ENCODE measurements at places on chromosomes 11 and 22.
A peak's percentile ranks its signal among the peaks of the same experiment; 100 is the strongest.

- DNase-seq, result peak; percentile 60
Measured at GRCh38 chr22:46267431-46268279, at the start of gene TTC38. TTC38 (plus strand) TSS chr22:46268008; CDS start chr22:46268040, 32 bp downstream.

DNA sequence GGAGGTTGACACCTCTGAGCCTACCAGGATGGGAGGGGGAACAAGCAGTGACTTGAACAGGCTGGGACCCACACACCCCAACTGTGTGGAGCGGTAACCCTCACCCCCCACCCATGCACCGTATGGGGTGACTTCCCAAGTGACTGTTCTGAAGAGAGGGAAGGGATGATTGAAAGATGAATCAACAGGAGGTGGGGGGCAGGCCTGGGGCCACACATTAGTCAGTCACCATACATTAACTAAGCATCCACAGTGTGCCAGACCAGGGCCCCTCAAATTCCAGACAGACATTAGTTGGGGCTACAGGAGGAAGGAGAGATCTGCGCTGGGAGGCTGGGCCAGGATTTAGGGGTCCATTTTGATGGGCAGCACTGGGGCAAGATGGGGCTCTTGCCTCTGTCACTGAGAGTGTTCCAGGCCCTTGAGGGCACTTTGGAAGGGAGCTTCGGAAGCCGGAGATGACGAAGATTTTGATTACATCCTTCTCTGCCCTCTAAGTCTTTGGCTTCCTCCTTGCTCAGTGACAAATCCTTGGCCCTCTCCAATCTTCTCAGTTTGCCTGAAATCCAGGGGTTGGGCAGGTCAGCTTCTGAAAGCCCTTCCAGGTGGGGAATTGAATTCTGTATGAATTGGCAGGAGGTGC lies 966 bp downstream of the SMTN start:
- no peak for DNase-seq

DNA sequence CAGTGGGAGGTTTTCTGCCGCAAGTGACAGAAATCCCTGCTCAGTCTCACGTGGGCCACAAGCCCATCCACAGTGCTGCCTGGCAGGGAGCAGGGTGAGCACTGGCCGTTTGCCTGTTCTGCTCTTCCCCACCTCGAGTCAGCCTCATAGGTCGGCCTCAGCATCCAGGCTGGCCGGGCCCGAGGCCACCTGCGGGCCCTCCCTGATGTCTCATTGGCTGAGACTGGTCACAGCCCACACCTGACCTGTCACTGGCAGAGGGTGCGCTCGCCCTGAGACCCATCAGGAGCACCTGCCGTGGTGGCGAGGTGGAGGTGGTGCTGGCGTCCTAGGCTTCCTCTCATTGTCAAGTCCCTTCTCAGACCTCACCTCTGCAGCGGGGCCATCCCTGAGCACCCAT lies 72.1 kb downstream of the ELFN2 start:
- no peak for DNase-seq

DNA sequence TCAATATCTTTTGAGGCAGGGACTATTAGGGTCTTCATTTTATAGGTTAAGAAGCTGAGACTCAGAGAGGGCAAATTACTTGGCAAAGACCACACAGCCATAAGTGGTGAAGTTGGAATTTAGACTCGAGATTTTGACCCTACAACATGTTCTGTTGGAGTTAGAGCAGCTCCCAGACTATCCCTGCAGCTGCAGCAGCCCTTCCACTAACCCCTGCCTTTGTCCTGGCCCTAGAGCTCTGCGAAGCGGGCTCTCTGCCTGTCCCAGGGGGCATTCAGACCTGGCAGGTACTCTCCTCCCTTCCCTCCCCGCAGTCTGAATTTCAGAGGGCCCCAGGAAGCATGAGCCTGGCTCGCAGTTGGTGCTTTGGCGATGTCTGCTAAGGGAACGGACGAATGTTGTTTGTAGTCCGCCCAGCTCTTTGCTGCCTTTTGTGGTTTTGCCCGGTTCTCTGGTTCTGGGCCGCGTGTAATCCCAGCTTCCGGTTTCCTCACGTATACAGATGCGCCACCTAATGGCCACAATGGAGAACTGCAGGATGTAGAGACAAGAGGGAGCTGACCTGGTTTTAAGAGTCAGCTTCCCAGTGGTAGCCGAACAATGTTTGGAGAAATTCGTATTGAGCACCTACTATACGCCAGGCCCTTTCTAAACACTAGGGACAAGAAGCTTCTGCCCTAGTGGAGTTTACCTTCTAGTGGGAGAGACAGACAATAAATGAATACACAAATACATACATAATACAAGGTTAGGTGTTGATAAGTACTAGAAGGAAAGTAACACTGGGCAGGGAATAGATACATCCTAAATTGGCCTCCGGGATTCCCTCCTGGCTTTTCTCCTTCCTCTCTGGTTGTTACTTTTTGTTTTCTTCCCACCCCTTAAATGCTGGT lies 125.2 kb downstream of the ST3GAL4 start:
- peak; percentile 47 for DNase-seq

- no peak for DNase-seq
Measured at GRCh38 chr11:134235399-134235798, 10.9 kb downstream of the VPS26B start.

- no peak for DNase-seq
Measured at GRCh38 chr22:36368359-36368983, 19.3 kb downstream of the MYH9 start.

GRCh38 chr11:128285321-128285720 lies 302.0 kb downstream of the ETS1 start:
- no peak for DNase-seq

DNA sequence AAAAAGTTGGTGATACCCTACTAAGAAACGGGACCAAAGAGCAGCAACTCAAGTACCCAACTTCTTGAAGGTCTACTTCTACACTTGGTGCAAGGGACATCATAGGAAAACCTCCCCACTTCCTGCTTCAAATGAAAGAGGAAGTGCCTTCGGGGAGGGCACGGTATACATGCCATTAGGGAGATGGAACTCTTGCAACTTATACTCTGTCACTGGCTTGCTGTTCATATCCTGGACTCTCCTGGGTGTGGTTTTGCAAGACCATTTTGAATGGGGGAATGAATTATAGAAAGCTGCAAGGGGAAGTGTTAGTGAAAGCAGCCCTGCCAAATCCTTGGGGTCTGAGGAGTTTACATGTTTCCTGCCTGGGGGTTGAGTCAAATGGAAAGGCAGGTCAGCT lies 41.9 kb downstream of the CSNK2A3 start:
- no peak for DNase-seq

DNA sequence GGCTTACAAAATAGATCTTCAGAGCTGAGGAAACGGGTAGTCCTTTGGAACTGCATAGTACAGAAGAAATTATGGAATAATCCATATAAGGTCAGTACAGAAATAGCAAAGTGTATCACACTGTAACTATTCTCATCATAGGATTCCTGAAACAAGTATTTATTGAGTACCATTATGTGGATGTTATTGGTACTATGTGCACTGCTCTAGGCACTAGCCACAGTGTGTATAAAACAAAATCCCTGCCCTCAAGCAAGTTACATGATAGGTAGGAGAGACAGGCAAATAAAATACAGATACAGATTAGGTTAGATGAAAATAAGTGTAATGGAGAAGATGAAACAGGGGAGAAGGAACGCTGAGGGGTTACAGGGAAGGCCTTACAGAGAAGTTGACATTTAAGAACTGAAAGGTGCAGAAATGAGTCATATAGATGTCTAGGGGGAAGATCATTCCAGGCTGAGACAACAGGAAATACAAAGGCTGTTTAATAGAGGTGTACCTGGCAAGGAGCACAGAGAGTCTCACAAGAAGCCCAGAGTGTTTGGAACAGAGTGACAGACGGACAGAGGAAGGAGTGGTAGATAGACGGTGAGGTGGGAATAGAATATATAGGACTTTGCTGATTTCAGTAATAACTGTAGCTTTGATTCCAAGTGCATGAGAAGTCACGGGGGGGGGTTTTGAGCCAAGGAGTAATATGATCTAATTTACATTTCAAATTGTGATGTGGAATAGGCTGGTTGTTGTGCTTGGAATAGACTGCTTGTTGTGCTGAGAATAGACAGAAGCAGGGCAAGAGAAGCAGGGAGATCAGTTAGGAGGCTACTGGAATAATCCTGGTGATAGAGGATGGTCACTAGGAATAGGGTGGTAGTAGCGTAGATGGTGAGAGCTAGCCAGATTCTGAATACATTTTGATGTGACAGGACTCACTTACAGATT lies 13.7 kb downstream of the RNF141 start:
- no peak for DNase-seq

- no peak for DNase-seq
Measured at GRCh38 chr11:106959800-106960199, 58.5 kb downstream of the GUCY1A2 start.

GRCh38 chr11:126148317-126148716 lies 63.1 kb downstream of the RPUSD4 start:
- DNase-seq, result no peak

GRCh38 chr11:10864688-10865087 lies 6.8 kb upstream of the ZBED5 start:
- DNase-seq, result no peak

DNA sequence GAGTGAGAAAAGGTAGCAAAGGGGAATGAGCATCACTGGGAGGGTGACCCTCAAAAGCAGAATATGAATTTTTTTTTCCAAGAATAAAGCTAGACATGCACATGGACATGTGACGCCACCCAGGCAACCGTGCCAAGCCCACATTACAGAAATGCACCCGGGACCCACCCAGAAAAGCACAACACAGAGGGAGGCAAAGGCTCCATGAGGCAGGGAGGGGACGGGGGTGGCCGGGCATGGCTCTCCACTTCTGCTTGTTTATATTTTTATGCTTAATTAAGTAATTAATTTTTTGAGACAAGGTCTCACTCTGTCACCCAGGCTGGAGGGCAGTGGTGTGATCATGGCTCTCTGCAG lies 1524.3 kb downstream of the BRD1 start:
- no peak for DNase-seq

GRCh38 chr11:134541951-134542350 lies 129.9 kb upstream of the B3GAT1 start:
- no peak for DNase-seq

- no peak for DNase-seq
Measured at GRCh38 chr11:32713496-32713895, 81.0 kb downstream of the CCDC73 start.

- DNase-seq, result peak; percentile 64
Measured at GRCh38 chr11:63536669-63537292, at the start of gene PLAAT4. PLAAT4 (plus strand) TSS chr11:63536808; CDS start chr11:63536869, 61 bp downstream.

DNA sequence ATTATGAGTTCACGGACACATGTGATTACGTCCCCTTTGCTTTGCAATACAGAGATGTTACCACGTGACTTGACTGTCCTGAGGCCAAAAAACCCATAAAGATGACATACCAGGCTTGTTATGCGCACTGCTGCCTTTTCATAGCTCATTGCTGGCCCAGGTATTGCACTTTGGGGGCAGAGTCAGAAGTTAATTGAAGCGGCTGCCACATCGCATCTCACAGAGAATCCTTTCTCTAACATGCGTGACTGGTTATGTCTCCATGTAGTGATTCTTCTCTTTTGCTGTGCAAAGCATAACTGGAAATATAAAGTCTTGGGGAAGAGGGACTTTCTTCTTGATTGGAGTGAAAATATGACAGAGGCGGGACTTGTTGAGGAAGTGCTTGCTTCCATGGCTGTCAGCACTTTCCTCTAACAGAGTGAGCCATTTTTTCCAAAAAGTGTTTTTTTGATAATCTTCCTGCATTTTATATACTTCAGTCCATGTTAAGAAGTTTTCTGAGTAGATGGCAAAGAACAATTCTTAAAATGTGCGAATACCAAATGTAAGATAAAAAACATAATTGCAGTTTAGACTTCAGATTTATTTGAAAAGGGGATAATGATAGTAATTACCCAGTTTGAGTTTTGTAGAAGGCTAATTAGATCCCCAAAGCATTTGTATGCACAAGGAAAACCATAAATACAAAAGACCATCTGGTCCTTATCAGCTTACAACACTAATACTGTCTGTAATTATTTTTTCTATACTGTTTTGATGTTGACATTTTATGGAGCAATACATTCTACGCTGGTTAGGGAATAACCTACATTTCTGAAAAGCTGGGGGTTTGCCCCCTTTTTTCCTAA lies 324.6 kb upstream of the MTNR1B start:
- DNase-seq, result no peak

DNA sequence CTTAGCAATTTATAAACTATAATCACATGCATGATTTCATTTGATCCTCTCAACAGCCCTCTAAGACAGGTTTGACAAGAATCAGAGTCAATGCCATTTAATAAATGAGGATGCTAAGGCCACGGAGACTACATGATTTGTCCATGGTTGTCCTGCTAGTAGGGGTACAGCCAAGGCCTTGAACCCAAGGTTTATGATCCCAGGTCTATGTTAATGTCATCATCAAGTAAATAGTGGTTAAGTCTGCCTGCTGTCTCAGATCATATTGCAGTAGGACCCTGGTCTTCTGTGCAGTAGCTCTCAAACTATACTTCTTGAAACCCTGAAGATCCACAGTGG lies 17.7 kb upstream of the SYTL2 start:
- DNase-seq, result no peak

DNA sequence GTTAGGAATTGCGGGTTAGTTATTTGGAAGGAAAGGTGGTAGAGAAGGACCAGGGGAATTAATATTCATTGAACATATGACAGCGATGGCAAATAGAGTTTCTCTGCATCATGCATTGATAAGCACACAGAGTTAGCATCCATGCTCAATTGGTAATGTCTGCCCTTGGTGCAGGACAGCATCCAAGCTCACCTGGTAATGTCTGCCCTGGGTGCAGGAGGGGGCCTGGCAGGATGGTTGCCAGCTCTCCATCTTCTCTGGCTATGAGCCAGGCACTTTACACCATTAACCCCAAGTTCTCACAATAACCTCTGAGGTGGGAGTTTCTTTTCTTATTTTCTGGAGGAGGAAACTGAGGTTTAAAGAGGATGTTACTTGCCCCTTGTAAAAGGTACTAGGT lies 50.4 kb upstream of the RBFOX2 start:
- DNase-seq, result no peak

DNA sequence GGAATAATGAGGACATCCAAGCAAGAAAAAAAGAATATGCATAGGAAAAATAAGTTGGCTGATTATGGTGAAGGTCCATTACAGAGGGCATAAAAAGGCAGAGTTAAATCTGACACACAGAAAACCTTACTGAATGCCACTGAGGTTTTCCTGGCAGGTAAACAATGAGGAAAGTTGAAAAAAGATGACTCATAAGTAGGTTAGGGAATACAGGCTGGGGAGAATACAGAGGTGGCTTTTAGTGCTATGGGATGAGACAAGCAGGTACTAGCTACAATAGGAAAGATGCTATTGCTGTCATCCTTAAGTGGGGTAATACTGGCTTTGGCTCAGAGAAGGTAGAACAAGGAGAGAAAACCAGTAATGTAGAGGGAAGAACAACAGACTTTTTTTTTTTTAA lies 44.7 kb downstream of the CSTF3 start:
- DNase-seq, result no peak

GRCh38 chr11:15714641-15715399 lies 600.1 kb downstream of the INSC start:
- DNase-seq, result no peak

- DNase-seq, result no peak
Measured at GRCh38 chr11:65113361-65113756, 1.7 kb downstream of the TM7SF2 start.

DNA sequence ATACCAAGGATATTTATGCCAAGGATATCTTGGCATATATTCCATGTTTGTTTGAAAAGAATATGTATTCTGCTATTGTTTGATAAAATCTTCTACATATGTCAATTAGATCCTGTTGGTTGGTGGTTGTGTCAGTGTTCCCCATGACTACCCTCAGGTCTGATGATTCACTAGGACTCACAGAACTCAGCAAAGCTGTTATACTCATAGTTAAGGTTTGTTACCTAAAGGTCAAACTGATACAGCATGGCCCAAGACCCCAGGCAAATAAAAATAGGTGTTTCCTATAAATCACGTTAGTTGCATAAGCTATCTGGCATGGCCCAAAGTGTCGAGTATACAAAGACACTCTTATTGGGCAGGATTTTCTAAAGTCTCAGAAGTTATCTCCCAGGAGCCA lies 30.2 kb upstream of the B3GNT6 start:
- no peak for DNase-seq
